ENCODE measurements at places on chromosomes 13 and 19.

- DNase-seq: no peak
Observed at GRCh38 chr13:93388701-93389100, 162.1 kb downstream of the GPC6 start.

GRCh38 chr19:30226464-30227011 lies 145.6 kb upstream of the ZNF536 start:
- peak; percentile 55 for DNase-seq

- DNase-seq: no peak
Observed at GRCh38 chr19:10404888-10405820, 1.8 kb upstream of the CDC37 start.

- no peak for DNase-seq
Observed at GRCh38 chr19:41617941-41618730, 8.7 kb downstream of the CEACAM4 start.

DNA sequence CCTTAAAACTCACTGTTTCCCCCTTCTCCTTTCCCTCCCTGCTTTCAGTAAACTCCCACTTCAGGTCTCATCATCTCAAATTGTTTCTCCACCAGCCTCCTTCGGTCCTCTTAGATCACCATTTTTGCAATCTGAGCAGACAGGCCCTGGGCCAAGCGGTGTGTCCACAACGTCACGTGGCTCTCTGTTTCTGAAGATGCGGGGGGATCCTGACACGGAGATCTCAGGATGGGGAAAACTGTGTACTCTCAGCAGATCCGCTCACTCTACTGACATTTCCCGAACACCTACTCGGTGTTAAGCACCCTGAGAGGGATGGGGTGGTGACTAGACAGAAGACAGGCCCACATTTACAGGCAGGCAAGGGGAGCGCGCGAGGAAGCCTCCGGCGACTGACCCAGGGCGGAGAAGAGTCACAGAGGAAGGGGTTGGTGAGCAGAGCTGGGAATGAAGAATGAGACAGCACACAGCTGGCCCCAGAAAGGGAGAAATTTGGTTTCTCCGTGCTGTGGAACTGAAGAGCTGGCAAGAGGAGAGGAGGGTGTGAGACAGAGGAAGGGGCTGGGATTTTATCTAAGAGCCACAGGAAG lies 38.8 kb downstream of the SERP2 start:
- no peak for DNase-seq

DNA sequence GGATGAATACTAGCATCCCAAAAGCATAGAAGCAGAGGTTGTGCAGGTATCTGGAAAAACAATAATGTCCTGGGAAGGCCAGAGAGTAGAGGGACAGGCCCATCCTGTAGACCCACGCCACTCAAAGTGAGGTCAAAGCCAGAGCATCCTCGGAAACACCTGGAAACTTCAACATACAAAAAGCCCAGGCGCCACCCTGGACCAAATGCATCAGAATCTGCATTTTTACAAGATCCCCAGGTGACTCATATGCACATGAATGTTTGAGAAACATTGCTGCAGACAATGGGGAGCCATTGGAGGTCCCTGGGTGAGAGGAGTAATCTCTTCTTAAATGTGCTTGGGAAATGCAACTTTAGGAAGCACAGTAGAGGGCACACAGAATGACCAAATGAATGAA lies 684.1 kb downstream of the DIAPH3 start:
- DNase-seq: no peak

DNA sequence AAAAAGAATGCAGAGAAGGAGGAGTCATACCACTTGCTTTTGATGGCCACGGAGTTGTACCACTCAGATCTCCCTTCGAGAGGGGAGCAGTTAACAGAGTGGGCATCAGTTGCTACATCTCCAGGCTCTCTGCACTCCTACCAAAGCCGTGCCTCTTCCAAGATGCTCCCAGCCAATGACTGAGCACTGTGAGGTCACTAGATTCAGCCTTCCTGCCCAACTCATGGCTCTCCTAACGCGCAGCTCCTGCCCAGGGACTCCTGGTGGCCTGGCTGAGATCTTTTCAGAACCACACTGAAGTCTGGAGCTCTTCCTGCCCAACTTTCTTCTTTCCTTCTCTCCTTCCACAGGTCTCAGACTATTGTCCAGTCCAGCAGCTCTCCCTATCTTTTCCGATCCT lies 66.7 kb downstream of the LHFPL6 start:
- DNase-seq: no peak

DNA sequence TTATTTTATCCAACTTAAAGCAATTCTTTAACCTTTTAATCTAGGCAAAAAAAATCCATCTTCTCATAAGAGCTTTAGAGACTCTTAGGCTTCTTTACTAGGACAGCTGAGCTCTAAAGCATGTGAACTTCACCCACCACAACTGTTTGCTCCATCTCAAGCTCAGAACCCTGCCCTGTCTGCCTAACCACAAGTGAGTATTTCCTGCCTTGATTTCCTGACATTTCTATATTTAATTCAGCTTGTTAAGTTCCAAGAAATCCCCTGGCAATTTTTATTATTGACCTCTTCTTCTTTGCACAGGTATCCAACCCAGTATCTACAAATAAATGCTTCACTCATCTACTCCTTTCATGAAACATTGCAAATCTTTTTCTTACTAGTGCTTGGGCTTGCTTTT lies 21.1 kb upstream of the CEACAM21 start:
- DNase-seq: peak; percentile 59

- DNase-seq: no peak
Observed at GRCh38 chr13:52793515-52794061, 54.0 kb upstream of the CNMD start.

DNA sequence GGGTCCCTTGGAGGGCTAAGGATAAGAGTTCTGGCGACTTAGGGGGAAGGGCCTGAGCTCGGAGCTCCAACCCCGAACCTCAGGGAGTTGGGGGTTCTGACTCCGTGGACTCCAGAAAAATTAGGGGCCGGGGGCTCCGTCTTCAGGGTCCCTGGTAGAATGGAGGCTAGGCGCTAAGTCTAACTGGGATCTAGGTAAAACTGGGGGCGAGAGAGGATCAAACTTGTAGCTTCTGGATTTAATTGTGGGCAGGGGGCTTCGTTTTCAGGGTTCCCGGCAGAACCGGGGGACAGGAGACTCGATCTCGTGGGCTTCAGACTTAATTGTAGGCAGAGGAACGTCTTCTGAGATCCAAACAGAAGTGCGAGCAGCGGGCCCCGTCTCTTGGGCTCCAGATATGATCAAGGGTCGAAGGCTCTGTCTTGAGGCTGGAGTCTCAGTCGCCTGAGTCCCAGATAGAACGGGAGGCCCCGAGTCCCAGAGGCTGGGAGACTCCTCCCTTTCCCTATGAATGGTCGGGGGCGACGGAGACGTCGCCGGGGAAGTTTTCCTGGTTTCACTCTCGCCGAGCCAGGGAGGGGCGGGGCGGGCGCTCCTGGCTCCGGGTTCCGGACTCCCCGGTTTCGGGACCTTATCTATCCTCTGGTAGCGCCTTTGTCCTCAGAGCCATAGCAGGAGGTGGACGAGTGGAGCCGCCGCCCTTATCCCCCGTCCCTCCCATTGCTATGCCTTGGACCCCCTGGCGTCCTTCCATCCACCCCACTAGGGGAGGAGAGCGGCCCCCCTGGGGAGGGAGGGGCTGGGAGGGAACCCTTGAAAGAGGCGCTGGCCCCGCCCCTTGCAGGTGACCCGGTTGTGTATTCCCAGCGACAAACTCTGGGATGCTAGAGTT lies 1.3 kb downstream of the NECTIN2 start:
- DNase-seq: no peak

DNA sequence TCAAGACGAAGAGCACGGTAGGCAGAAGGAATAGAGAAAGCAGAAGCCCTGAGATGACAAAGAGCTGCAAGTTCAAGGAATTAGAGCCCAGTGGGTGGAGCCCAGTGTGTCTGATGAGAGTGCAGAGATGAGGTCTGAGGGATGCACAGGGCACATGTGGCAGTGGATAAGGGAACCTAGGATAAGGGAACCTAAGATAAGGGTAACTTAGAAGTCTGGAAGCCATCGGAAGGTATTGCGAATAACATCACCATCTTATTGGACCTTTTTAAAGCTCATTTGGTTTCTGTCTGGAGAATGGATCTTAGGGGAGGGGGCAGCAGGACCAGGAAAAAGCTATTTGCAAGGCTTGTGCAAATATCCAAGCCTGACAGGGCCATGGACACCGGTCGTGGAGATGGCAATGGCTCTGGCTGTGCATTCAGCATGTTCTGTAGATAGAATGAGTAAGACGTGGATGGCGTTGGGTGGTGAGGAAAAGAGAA lies 1.3 kb downstream of the FPR3 start:
- no peak for DNase-seq

DNA sequence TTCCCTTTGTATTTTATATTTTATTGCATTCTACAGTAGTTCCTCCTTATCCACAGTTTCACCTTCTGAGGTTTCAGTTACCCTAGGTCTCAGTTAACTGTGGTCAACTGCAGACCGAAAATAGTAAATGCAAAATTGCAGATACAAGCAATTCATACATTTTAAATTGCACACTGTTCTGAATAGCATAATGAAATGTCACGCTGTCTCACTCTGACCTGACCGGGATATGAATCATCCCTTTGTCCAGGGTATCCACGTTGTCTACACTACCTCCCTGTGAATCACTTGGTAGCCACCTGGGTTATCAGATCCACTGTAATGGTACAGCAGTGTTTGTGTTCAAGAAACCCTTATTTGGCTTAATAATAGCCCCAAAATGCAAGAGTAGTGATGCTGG lies 325.0 kb downstream of the DNAJC15 start:
- DNase-seq: no peak

- no peak for DNase-seq
Observed at GRCh38 chr19:2782329-2782935, 641 bp downstream of the SGTA start.

GRCh38 chr13:98483601-98484288 lies 93.2 kb downstream of the STK24 start:
- DNase-seq: no peak

- DNase-seq: no peak
Observed at GRCh38 chr19:38071647-38072046, 152.4 kb downstream of the DPF1 start.

DNA sequence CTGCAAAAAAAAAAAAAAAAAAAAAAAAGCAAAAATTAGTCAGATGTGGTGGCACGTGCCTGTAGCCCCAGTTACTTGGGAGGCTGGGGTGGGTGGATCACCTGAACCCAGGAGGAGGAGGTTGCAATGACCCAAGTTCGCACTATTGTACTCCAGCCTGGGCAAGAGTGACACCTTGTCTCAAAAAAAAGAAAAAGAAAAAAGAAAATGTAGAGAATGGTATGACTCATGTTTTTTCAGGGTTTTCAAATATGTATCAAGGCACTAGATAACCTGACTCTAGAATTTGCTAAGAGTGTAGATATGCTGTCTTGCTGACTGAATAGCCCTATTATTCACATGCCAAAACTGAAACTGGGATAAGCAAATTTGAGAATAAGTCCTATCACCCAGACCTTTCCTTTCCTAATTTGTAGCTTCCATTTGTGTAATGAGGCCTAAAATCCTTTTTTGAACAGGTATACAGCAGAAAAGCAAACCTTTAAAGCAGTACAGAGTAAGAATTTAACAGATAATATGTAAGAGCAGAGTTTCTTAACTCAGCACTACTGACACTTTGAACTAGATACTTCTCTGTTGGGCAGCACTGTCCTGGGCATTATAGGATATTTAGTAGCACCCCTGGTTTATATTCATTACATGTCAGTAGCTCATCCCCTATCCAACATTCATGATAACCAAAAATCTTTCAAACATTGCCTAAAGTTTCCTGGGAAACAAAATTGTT lies 108.6 kb downstream of the ELF1 start:
- no peak for DNase-seq

GRCh38 chr13:112657850-112658445 lies 31.9 kb upstream of the ATP11A start:
- no peak for DNase-seq

DNA sequence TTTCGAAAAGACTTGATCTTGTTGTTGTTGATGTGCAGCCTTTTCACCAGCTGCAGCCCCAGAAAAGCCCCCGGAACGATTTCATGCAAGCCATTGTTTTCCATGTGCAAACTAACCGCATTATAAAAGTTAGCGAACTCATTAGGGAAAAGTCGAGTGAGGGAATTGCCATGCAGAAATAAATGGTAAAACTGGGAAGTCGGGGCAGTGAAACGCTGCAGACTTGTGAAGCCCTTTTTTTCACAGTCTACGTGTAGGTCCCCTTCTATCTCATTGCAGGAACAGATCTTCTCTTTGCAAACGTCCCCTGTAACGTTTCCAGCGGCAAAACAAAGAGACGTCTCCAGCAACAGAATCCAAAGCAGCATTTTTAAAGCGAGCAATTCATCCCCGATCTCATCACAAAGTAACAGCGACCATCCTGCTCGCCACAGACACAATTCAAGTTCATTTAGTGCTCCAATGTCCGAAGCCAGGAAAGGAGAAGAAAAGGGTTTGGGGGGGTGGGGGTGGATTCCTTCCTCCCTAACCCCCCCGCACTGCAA lies 1.1 kb downstream of the SLITRK1 start:
- DNase-seq: peak; percentile 38

DNA sequence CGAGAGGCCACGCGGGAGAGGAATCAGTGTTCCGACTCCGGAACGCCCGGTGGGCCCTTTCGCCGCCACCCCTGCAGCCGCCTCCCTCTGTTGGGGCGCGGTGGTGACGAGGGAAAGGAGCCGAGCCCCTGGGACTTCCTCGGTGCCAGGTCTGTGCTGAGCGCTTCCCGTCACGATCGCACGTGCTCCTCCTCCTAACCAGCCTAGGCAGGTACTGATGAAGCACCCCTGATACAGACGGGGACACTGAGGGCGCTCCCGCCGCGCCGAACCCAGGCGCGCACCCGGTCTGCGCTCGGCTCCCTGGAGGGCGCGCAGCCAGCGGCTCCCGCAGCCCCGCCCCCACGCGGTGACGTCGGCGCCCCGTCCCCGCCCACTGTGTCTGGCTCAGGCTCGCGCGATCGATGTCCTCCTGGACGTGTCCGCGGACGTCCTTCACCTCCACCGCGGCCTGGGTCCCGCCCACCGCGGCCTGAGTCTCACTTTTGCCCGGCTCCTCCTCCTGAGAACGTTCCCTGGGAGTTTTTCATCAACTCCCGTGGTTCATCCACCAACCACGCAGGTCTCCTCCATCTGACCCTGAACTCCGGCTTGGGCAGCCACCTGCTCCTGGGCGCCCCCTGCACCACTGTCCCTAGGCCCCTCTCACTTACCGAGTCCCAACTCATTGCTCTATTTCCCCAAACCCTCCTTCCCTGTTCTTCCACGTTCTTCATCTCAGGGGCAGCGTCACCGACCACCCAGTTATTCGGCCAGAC lies 2.6 kb upstream of the KLK15 start:
- peak; percentile 70 for DNase-seq

DNA sequence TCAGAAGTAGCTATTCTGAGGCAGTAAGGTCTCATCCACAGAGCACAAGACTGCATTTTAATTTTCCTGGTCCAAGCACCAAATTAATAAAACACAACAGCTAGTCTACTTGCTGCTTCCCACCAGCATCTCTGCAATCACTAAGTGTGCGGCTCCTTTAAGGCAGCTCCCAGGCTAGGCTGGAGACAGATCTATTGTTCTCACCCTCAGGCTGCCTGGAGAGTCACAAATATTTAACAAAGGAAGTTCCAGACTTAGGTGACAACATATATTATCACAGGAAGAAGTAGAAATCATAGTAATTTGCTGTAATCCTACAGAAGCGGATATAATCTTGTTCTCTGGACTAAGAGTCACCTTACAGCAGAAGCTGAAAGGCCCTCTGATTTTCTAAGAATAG lies 2.2 kb upstream of the EID2 start:
- peak; percentile 18 for DNase-seq

Measured in Ammon's horn (tissue), 1 donor.